Right ventricle myocardium inferior (tissue), 1 donor: ENCODE measurements at places on chromosomes 1 and 21. TPM values are rescaled to one million over a fixed set of nuclear protein-coding genes. Genes with fewer than 3 reads are reported as not detected.

C8B gene
- not detected for total RNA-seq

CELA3A gene
- not detected for total RNA-seq

MIXL1 gene
- total RNA-seq: not detected

GSTM5 gene
- 2.8 TPM for total RNA-seq

POGK gene
- 16.5 TPM for total RNA-seq

FCGR1A gene
- total RNA-seq: 1.4 TPM

LCE1C gene
- not detected for total RNA-seq

ADCY10 gene
- not detected for total RNA-seq

IL10 gene
- 0.54 TPM for total RNA-seq

NAXE gene
- total RNA-seq: 116 TPM

ARMH1 gene
- 0.78 TPM for total RNA-seq

RHBDL2 gene
- total RNA-seq: 0.14 TPM

HSD3B1 gene
- total RNA-seq: not detected

SLAMF9 gene
- not detected for total RNA-seq

PTPN14 gene
- total RNA-seq: 23.0 TPM

PIAS3 gene
- 15.7 TPM for total RNA-seq

GPR25 gene
- not detected for total RNA-seq

SERINC2 gene
- total RNA-seq: 1.7 TPM

GBP5 gene
- 0.68 TPM for total RNA-seq

HPCA gene
- total RNA-seq: not detected

NBPF12 gene
- total RNA-seq: 2.7 TPM

TAL1 gene
- total RNA-seq: 3.5 TPM

NEK2 gene
- total RNA-seq: 0.32 TPM

CNTN2 gene
- total RNA-seq: 0.51 TPM

NHLH1 gene
- not detected for total RNA-seq

KNCN gene
- total RNA-seq: not detected

RAB42 gene
- 1.6 TPM for total RNA-seq

CD1B gene
- total RNA-seq: not detected

CSF3R gene
- 5.8 TPM for total RNA-seq

AVPR1B gene
- total RNA-seq: not detected

SCCPDH gene
- 31.2 TPM for total RNA-seq

PPP1R8 gene
- 23.9 TPM for total RNA-seq

CHIT1 gene
- 0.51 TPM for total RNA-seq

CRP gene
- not detected for total RNA-seq

PDE9A gene
- 3.4 TPM for total RNA-seq

RNF186 gene
- total RNA-seq: not detected

MAP10 gene
- 3.3 TPM for total RNA-seq

OPTC gene
- total RNA-seq: not detected

ZSWIM5 gene
- 0.81 TPM for total RNA-seq

TRAF3IP3 gene
- total RNA-seq: 1.7 TPM

FCRL2 gene
- not detected for total RNA-seq

AIM2 gene
- total RNA-seq: 0.51 TPM

FNDC10 gene
- total RNA-seq: 3.0 TPM

F5 gene
- 16.6 TPM for total RNA-seq

TENT5C gene
- total RNA-seq: 18.7 TPM

OR2AK2 gene
- total RNA-seq: not detected

HUNK gene
- total RNA-seq: 0.08 TPM

HSPA6 gene
- total RNA-seq: 1.1 TPM

DCST1 gene
- not detected for total RNA-seq

SNX7 gene
- total RNA-seq: 21.2 TPM

SPTA1 gene
- total RNA-seq: 0.08 TPM

IFNAR2 gene
- total RNA-seq: 10.4 TPM

BNIPL gene
- total RNA-seq: 0.30 TPM

FNDC5 gene
- total RNA-seq: 139 TPM

CELA2B gene
- total RNA-seq: not detected

APOBEC4 gene
- total RNA-seq: not detected

CLDN14 gene
- total RNA-seq: not detected

ACKR1 gene
- total RNA-seq: 16.2 TPM
